ENCODE measurements at places on chromosomes 6 and 20.

GRCh38 chr20:21613512-21613911 is 92.0 kb upstream of the PAX1 start:
- DNase-seq: no peak

DNA sequence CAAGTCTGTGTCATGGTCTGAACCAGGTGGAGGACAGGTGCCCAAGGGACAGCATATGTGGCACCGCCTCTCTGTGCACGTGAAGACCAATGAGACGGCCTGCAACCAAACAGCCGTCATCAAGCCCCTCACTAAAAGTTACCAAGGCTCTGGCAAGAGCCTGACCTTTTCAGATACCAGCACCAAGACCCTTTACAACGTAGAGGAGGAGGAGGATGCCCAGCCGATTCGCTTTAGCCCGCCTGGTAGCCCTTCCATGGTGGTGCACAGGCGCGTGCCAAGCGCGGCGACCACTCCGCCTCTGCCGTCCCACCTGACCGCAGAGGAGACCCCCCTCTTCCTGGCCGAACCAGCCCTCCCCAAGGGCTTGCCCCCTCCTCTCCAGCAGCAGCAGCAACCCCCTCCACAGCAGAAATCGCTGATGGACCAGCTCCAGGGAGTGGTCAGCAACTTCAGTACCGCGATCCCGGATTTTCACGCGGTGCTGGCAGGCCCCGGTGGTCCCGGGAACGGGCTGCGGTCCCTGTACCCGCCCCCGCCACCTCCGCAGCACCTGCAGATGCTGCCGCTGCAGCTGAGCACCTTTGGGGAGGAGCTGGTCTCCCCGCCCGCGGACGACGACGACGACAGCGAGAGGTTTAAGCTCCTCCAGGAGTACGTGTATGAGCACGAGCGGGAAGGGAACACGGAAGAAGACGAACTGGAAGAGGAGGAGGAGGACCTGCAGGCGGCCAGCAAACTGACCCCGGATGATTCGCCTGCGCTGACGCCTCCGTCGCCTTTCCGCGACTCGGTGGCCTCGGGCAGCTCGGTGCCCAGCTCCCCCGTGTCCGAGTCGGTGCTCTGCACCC is 109.5 kb upstream of the RAB32 start:
- DNase-seq: no peak

DNA sequence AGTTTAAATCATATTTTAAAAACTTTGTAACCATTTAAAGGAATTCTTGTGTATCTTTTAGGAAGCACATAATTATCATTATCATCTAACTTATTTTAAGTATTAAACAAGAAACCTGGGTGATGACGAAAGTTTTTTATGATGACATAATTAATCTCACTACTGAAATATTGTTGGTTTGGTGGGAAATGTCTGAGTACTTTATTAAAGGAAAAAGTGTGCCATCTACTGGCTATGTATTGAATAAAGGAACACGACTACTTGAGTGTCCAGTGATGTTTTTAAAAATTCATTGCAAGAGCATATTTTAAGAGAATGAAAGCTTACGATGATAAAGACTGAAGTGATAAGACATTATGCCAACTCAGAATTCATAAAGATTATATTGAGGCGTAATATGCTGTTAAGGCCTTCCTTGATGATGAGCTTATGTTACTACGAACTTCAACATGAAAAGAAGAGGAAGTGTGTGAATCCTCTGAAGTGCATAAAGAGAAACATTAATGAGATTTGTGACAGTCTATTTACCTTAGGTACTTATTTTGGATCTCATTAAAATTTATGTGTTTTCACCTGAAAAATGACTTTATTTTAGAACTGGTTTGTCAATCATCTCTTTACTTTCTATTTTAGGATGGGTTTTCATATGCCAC is 12.0 kb upstream of the TRMT11 start:
- no peak for DNase-seq

- no peak for DNase-seq
Observed at GRCh38 chr6:113587078-113587699, 270.0 kb upstream of the MARCKS start.

DNA sequence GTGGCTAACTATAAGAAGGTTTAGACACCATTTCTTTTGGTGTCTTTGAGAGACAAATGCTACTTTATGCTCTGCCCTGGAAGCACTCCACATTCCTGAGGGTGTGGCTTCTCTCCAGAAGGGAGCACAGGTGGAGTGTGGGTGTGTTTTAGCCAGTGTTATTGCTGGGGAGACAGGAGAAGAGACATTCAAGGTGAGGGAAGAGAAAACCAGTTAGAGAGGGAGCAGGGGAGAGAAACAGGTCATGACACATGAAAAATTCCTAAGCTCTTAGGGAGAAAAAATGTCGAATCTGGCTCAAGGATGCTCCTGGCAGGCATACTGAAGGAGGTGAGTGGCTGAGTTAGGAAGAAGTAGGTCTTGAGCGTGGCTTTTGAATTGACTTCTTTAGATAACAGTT is 292.8 kb downstream of the CLIC5 start:
- no peak for DNase-seq

DNA sequence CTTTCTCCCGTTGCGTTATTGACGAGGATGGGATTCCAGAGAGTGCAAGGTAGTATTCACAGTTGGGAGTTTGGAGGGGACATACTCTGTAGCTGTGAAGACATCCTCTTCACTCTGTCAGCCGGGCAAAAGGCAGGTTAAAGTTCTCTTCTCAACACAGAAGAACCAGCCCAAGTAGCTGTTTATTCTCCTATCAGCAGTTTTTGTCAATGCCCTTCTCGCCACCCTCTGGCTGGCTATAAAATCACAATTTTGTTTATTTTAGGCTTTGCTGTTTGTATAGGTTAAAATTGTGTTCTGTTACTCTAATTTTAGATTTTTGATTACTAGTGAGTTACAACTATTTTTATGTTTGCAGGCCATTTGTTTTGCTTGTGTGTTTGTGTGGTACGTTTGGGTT is 37.9 kb upstream of the MAS1 start:
- DNase-seq: no peak

DNA sequence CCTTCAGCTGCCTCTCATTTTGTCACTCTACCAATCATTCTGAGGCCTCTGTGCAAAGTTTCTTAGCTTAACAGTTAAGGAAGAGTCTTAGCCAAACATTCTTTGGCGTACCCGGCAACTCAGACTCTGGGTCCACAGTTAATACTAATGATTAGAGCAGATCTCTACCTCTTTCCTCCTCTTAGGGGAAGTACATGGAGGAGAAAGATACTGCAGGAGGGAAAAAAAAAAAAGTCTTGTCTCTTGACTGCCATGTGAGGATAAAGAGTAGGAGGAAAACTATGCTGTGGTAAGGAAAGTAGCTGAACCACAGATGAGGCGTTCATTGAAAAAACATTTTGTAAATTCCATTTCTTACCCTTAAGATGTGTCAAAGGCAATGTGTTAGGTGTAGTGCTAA is 44.0 kb upstream of the MARCKS start:
- no peak for DNase-seq

DNA sequence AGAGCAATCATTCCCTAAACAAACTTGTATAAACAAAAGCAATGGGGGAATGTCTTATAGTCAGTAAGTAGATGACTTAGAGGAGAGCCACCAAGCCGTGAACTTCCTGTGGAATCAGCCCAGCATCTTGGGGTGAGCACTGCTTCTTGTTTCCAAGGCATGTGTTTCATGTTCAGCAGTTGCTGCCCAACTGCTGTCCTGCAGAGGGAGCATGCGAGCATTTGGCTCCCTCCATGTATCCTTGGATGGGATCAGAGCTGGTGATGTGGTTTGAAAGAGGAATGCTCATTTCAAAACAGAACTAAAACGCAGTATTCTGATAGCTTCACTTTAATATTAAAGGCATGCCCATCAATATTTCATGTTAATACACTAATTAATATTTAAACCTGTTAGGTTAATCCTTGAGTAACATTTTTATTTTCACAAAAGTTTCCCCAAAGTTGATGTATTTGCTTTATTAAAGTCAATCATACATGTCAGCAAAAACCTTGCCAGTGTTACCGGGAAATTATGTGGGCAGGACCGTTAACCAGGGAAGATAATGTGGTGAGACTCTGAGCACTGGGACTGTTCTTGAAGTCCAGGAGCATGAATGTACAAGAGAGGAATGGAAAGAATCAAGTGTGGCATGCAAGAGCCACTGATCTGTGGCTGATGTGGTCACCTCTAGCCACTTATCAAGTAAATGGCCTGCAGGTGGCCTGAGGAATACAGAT is 172.1 kb upstream of the GGTLC1 start:
- no peak for DNase-seq

DNA sequence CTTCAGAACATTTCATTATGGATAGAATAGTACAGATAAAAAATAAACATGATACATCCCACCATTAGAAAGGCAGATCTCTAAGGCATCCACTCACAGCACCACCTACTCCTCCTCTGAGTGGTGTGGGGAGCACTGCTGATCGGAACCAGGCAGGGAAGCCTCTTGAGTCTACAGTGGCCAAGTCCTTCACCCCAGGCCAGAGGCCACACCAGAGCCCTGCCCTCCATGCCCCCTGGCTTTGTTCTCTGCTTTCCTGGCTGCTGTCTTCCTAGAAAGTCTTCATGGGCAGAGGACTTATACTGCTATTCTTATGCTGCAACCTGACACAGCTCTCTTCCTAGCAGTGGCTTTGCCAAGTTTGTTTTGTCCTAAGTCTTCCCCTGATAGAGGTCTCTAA is 201.8 kb upstream of the THBS2 start:
- no peak for DNase-seq

DNA sequence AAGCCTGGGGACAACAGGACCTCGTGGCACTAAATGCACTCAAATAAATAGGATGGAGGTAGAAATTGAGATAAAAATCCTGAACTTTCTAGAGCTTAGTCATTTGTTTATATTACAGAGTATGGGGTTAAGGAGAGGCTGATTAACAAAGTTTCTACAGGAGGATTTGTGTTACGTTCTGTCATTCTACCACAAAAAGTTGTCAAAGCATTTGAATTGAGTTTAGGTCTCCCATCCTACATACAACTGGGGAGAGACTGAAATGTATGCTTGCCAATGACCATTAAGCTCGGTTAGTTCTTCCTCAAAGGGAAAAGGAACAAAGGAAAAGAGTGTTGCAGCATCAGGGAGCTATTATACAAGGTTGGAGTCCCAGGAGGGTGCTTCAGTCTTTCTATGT is 597.9 kb downstream of the COL12A1 start:
- DNase-seq: no peak
